ENCODE measurements at places on chromosomes 3 and 15.

DNA sequence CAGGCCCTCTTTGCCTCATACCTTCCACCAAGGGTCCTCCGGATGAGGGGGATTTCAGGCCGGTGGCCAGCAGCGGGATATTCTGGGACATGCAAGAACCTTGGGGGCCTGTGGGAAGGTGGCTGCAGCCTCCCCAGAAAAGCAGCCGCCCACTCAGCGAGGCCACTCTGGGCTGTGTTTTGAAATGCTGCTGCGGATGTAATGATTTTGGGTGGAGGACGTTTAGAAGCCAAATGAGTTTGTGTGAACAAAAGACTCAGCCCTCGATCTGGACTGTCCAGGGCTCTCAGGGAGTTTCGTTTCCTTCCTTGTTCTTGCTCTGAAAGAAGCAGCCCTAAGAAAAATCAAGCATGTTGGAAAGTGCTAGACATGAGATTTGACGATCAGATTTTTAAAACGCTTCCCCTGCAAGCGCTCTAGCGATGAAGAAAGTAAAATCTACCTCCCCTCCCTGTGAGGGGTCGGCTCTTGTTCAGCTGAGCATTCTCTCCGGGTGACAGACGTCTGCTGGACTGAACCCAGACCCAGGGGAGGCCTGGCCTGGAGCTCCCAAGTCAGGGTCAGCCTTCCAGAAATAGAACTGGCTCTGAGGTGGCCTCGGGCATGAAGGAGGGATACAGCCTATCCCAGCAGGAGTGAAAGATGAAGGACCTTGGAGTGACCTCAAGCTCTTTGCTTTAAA lies 12.9 kb downstream of the HEG1 start:
- no peak for DNase-seq

DNA sequence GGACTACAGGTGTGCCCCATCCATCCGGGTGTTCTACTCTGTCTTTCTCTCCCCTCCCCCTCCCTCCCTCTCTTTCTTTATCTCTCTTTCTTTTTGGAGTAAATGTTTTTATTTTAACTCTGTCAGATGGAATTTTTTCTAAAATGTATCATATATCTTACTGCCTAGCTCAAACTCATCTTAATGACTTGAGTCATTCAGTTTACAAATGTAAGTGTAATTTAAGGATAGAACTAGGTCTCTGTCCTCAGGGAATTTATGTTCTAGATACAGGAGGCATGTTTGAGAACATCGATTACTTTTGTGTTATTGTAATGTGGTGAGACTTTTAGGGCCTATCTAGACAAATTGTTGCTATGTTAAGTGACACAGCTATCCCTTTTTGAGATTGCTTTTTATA lies 3.5 kb downstream of the TBC1D23 start:
- DNase-seq: no peak

DNA sequence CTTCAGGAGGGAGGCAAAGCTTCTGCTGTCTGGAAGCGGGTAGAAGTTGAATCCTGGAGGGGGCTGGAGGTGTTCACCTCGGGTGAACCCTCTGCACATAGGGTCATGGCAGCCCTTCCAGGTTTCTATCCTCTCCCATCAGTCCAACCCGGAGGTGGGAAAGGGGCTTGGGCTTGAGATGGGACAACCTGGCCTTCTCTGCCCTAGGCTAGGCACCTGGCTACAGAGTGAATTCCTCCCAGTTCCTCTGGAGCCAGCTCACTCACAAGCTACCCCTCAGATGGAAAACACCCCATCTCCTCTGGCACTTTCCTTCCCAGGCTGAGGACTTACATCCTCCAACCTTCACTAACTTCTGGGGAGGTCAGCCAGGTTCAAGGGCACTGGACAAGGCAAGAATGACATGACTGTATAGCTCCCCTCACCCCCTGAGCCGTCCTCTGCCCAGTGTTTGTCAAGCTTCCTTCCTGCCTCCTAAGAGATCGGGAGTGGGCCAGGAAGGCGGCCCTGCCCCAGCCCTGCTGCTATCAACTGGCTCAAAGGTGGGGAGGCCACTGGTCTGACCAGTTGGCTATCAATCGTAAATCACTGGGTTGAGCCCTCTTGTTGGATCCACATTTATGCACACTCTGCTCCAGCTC lies 45.8 kb downstream of the KLF15 start:
- no peak for DNase-seq

DNA sequence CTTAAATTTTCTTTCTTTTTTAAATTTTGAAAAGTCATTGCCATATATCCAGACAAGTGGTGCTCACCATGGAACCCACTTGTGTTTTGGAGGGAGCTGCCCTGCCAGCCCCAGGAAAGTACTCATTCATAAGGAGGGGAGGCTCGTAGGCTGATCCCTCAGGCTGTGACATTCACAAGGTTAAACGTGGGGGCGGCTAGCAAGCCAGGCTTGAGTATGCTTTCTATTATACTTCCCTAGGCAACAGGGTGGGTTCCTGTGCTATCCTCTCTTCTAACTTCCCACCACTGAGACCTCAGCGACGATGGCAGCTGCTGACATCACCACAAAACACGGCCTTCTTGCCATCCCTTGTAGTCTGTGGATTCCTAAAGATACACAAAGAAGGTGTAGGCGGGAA lies 160.5 kb upstream of the C2CD4B start:
- no peak for DNase-seq

GRCh38 chr15:32104061-32104995 lies 74.0 kb downstream of the CHRNA7 start:
- DNase-seq: no peak

All from activated CD8-positive, alpha-beta memory T cell treated with anti-CD3 and anti-CD28 coated beads, Interleukin-2, amount 50 U/mL, for 4 hours (primary cell).